NCI-H1092 treated with DMSO at 0.1 percent for 48 hours (cell line): ENCODE measurements at places on chromosomes 3 and 15.

DNA sequence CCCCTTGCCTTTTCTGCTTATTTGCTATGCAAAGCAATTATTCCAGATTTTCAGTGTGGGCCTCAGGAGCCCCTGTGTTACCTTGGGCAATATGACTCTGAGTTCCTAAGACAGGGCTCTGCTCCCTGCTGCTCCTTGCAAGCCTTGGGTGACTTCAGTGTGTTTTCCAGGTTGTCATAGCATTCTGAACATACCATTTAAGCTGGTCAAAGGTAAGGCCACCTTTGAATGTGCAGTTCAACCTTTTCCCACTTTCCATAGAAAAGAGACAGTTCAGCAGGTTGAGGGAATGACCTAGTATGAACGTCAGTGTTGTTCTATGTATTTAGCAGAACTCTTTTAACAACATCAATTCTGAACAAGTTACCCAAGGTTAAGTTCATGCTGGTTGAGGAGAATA lies 302.2 kb downstream of the PTPRG start:
- no peak for DNase-seq

DNA sequence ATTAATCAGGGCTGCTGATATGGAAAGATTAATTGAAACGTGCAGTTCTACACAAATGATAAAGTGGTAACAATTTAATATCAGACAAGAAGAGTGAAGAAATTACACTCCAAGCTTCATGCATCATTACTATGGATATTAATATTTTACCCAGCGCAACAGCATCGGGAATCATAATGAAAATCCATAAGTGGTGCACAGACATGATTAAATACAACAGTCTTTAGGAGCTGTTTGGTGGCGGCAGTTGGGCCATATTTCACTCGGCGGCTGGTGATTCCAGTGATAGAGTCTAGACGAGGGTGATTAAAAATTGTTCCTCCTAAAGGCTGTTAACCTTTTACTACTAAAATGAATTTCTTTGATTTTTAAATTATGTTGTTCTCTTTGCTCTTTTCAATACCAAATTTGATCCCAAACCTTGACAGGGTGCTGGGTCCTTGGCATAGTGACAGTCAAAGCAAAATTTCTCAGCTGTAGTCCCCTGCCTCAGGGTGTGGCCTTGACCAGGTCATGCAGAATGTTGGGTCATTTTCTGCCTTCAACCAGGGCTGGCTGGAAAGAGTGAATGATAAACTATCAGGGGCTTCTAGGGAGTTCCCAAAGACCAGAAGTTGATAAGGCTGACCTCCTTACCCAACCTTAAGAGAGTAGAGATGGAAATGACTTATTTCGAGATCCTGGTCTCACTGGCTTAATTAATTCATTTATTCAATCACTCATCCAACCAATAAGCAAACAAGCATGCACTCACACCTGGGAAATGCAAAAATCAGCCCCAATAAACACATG lies 392.0 kb downstream of the IL20RB start:
- no peak for DNase-seq

DNA sequence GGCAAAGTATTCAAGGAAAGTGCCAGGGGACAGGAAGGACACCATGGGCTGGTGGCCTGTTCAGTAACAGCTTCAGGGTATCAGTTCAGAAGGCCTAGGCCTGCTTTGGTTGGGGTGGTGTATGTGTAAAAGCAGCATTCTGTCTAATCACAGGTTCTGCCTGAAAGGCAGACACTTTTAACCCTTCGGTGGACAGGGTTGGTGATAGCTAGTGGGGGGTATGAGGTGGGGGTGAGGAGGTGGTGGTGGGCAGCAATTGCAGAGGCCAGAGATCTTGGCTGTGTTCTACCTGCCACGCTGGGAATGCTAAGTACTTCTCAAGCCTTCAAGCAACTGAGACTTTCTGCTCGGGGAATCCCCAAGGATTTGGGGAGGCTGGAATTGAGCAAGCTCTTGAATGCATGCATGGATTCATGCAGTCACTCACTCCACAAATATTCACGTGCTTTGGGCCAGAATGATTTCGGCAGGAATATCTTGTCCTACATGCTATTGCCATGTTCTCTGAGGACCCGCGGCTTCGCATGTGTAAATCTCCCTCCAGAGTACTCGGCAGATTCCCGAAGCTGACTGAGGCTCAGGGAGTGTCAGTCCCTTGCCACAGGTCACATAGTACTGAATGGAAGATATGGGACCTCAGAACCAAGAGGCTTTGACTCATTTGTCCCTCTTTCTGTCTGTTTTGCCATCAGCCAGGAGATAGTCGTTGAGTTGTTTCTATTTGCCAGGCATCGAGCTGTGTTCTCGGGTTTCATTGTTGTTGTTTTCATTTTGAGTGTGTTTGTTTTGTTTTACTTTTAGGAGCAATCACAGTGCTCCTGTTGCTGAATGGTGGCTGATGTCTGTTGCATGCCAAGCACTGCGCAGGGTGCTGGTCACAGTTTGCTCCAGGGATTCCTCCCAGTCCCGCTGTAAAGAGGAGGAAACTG lies 65.5 kb downstream of the SMAD3 start:
- DNase-seq, result no peak

- DNase-seq, result no peak
Measured at GRCh38 chr15:77759896-77760592, 127.3 kb upstream of the LINGO1 start.

DNA sequence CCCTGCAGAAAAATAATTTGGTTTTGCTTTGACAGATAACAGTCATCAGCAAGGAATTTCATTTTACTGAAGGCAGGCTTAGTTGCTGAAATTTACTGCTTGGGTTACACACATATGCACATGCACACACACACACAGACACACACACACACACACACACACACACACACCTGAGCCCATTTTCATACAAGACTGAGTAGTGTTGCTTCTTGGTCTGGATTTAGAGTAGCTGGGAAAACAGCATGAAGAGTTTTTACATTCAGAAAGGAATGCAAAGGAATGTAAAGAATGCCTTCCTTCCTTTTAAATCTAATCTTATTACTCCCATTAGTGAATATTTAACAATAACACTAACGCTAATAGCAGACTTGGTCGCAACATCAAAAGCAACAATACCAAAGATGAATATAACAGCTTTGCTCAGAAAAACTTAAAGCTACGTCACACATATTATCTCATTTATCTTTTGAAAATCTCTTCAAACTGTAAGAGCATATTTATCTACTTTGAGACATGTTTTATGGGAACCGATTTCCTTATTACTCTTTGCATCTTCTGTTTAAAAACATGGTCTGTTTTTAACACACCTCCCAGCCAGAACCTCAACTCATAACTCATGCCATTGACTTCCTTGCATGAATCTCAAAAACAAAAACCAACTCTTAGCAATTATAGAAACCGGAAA lies 32.5 kb downstream of the RFTN1 start:
- no peak for DNase-seq

GRCh38 chr3:48426944-48427629 lies 2.8 kb downstream of the PLXNB1 start:
- no peak for DNase-seq

GRCh38 chr3:127304121-127304744 lies 16.4 kb upstream of the PRR20G start:
- peak; percentile 88 for DNase-seq

DNA sequence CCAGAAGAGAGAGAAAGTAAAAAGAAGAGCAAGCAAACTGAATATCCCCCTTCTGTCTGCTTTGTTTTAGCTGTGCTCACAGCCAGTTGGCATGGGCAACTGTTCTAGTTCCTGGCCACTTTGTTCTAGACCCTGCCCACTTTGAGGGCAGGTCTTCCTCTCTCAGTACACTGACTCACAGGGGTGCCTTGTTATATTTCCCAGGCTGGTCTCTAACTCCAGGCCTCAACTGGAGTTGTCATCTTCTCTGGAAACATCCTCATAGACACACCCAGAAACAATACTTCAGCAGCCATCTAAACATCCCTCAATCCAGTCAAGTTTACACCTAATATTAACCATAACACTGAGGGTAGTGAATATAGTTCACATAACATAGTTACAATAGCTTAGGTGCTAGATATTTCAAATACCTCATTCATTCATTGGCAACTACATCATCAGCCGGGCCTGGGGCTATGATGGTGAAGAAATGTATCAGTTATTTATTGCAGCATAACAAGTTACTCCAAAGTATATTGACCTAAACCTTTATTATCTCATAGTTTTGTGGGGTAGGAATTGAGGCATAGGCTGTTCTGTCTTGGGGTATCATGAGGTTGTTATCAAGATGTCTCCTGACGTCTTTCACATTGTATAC lies 106.0 kb downstream of the UBE2E2 start:
- no peak for DNase-seq

GRCh38 chr15:25481208-25481859 lies 42.5 kb upstream of the UBE3A start:
- DNase-seq, result peak; percentile 62

- no peak for DNase-seq
Measured at GRCh38 chr15:35439291-35439690, 106.7 kb downstream of the DPH6 start.

GRCh38 chr3:177589911-177590381 lies 392.7 kb upstream of the TBL1XR1 start:
- peak; percentile 62 for DNase-seq
